ENCODE measurements at places on chromosomes 16 and 17.
A peak's percentile ranks its signal among the peaks of the same experiment; 100 is the strongest.

GRCh38 chr17:1251866-1252608, 18.2 kb upstream of the BHLHA9 start:
- DNase-seq, result peak; percentile 97

DNA sequence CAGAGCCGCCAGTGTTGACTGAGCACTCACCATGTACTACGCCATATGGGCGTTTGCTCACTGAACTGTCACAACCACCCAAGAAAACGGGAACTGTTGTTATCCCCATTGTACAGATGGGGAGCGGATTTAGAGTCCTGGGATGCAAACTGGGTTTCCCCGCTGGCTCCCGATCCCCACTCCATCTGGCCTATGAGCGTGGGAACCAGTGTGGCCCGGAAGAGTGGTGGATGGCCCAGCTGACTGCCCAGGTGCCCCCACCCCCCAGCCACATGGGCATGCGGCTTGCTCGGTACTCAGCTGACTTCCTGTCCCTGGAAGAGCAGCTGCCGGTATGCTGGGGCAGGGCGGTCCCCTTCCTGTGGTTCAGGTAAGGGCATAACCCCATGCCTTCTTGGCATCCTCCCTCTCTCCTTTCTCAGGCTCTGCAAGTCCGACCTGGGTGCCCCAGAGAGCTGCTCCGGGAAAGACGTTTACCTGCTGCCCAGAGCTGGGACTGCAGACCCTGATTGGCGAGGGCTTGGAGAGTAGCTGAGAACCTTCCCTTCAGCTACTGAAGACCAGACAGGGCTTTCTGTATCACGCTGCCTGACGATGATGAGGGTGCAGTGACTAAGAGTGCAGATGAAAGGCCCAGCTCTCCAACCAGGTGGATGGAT, 16.2 kb downstream of the SOCS3 start:
- no peak for DNase-seq

- DNase-seq, result peak; percentile 52
Measured at GRCh38 chr17:29138971-29139691, 41.1 kb downstream of the MYO18A start.

DNA sequence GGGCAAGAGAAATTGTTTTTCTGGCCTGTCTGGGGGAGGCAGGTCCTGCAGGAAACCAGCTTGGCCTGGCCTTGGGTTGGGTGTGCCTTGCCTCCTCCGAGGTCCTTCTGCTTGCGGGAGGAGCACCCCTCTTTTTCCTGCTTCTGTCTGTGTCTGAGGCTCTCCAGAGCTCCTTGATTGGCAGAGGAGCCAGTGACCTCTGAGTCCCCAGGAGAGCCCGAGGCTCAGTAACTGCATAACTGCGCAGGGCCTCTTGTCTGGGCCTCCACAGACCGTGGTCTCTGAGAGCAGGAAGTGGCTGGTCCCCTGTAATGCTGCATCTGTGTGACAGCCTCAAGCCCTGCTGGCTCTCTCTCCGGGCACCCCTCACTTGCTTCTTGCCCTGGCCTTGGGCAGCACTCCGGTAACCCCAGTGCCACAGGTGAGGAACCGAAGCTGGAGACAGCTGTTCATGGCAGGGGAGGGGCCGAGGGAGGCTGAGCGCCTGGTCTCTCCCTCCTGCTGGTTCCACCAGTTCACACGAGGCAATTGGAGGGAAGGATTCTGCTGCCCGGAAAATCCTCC, 1.6 kb downstream of the CAPN15 start:
- no peak for DNase-seq

GRCh38 chr16:5041600-5042133, 7.9 kb upstream of the NAGPA start:
- DNase-seq, result no peak

DNA sequence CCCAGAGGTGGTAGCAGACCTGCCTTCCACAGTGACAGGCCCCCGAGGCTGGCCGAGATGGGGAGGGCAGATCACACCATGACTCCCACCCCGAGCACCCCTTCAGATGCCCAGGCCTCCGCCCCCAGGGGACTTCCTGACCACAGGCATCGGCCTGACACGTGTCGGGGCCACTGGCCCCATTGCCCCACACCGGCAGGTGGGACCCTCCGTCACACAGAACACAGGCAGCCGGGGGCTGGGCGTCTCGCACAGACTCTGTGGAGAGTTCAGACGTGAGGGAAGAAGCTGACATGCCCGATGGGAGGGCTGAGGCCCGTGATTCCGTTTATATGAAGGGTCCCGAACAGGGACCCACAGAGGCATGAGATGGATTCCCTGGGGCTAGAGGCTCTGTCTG, 51.3 kb upstream of the GNG13 start:
- no peak for DNase-seq

All from NCI-H69 (cell line).